ENCODE measurements at places on chromosomes 12 and 14. TPM values are rescaled to one million over a fixed set of nuclear protein-coding genes. Genes with fewer than 3 reads are reported as not detected.
A peak's percentile ranks its signal among the peaks of the same experiment; 100 is the strongest.

- H3K27ac ChIP-seq: no peak overlapping the region
- H3K4me3 ChIP-seq: no peak overlapping the region
- peaks cover 8% of the 10 kb centered on the region for H3K4me1 ChIP-seq
- H3K36me3 ChIP-seq: no peaks in the 10 kb centered on the region
- H3K27me3 ChIP-seq: no peaks in the 10 kb centered on the region
Measured at GRCh38 chr14:102829016-102829548, 51.8 kb downstream of the TRAF3 start.

- H3K36me3 ChIP-seq: no peaks in the 10 kb centered on the region
- H3K4me1 ChIP-seq: no peaks in the 10 kb centered on the region
- no peak for DNase-seq
- no peaks in the 10 kb centered on the region for H3K27me3 ChIP-seq
Measured at GRCh38 chr12:114901316-114901715, 217.3 kb upstream of the TBX3 start.

- H3K36me3 ChIP-seq: peaks cover 20% of the 10 kb centered on the region
- H3K27ac ChIP-seq: no peak overlapping the region
- H3K4me3 ChIP-seq: no peak overlapping the region
- no peaks in the 10 kb centered on the region for H3K27me3 ChIP-seq
Measured at GRCh38 chr14:75016815-75017214, 14.1 kb downstream of the EIF2B2 start.

GRCh38 chr14:58166005-58166983 is 14.3 kb upstream of the ARMH4 start:
- H3K4me1 ChIP-seq: no peaks in the 10 kb centered on the region
- no peaks in the 10 kb centered on the region for H3K27me3 ChIP-seq

- H3K4me3 ChIP-seq: no peak overlapping the region
- DNase-seq: no peak
- no peaks in the 10 kb centered on the region for H3K27me3 ChIP-seq
- no peaks in the 10 kb centered on the region for H3K4me1 ChIP-seq
- H3K27ac ChIP-seq: no peak overlapping the region
- H3K36me3 ChIP-seq: no peaks in the 10 kb centered on the region
Measured at GRCh38 chr14:32345311-32345791, 16.3 kb downstream of the AKAP6 start.

DNA sequence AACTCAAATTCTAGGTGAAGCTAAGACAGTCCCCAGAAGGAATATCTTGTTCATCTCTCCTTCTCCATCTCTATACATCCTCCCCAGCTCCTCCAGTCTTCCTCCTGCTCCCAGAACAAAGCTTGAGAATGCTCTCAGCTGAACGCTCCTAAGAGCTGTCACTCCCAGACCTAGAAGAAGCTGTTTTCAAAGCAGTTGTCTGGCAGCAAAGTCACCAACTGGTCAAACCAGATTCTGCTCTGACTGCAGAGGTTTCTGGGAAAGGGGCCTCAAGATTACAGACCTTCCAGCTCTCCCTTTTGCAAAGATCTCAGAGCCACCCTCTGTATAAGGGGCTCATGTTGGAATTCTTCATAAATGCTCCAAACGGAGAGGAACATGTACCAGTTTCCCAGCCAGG is 9.6 kb upstream of the HSPB8 start:
- no peak overlapping the region for H3K27ac ChIP-seq
- DNase-seq: no peak
- peaks cover 29% of the 10 kb centered on the region for H3K27me3 ChIP-seq
- H3K4me3 ChIP-seq: no peak overlapping the region
- H3K36me3 ChIP-seq: no peaks in the 10 kb centered on the region
- H3K4me1 ChIP-seq: no peaks in the 10 kb centered on the region

GRCh38 chr12:15530361-15530760 is 208.1 kb downstream of the PTPRO start:
- H3K27me3 ChIP-seq: no peaks in the 10 kb centered on the region
- DNase-seq: no peak
- no peak overlapping the region for H3K4me3 ChIP-seq
- no peaks in the 10 kb centered on the region for H3K4me1 ChIP-seq

DNA sequence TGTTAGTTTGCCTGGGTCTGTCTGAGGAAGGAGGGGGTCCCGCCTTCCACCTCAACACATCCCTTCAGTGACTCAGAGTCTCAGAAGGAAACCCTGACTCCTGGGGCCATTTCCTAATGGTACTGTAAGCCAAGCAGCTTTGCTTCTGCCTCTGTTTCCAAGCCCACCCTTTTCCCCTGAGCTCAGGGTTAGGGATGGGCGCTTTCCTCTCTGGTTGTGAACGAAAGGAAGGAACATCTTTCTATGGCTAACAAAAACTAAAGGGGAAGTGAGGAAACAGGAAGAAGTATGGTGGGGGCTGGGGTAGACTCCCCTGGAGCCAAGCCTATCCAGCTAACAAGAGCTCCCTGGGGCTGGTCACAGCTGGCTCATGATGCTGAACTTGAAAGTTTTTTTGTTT is 11.6 kb upstream of the UNC119B start:
- DNase-seq: no peak
- H3K36me3 ChIP-seq: peaks cover 17% of the 10 kb centered on the region
- no peaks in the 10 kb centered on the region for H3K27me3 ChIP-seq
- no peaks in the 10 kb centered on the region for H3K4me1 ChIP-seq
- no peak overlapping the region for H3K4me3 ChIP-seq

- H3K36me3 ChIP-seq: no peaks in the 10 kb centered on the region
- no peak overlapping the region for H3K4me3 ChIP-seq
- no peak overlapping the region for H3K27ac ChIP-seq
- no peaks in the 10 kb centered on the region for H3K4me1 ChIP-seq
Measured at GRCh38 chr12:91918431-91918830, 227.2 kb downstream of the BTG1 start.

DNA sequence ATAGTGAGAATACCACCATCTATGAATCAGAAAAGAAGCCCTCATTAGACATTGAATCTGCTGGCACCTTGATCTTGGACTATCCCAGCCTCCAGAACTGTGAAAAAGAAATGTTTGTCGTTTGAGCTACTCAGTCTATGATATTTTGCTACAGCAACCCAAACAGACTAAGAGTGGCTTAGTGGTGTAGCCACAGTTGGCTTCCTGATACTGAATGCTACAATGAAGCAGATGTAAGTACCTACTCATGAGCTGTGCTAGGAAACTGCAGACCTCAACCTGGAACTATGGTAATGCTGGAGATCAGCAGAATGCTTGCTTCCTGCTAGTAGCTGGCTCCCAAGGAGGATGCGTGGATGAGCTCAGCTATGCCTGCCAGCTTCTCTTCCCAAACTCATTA is 268.6 kb upstream of the CRY1 start:
- H3K4me3 ChIP-seq: no peak overlapping the region
- H3K27ac ChIP-seq: no peak overlapping the region
- no peaks in the 10 kb centered on the region for H3K36me3 ChIP-seq
- H3K4me1 ChIP-seq: no peaks in the 10 kb centered on the region
- DNase-seq: no peak

DNA sequence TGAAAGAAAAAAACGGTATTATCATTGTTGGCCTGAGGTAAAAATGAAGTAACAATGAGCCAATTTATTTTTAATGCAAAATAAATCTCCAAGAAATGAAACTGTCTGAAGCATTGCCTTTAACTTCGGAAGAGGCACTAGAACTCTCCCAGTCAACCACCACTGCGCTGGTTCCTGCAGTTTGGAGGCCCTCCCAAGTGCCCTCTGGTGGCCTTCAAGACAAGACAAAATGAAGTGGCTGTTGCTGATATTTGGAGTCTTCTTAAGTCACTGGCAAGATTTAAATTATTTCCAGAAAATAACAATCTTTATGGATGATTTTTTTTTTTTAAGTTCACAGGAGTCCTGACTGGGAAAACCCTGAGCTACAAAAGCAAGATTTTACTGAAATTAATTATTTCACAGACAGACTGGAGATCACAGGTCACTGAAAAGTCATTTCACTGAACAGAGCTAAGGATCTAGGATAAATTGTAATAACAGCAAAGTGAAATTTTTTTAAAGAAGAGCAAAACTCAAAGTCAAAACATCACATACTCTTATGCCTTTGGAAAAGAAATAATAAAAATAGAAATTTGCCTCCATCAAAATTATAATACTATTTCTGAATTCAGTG is 58.2 kb downstream of the DICER1 start:
- no peak overlapping the region for H3K4me3 ChIP-seq
- H3K27me3 ChIP-seq: no peaks in the 10 kb centered on the region
- H3K36me3 ChIP-seq: peaks cover 7% of the 10 kb centered on the region
- no peaks in the 10 kb centered on the region for H3K4me1 ChIP-seq
- DNase-seq: peak; percentile 22

DNA sequence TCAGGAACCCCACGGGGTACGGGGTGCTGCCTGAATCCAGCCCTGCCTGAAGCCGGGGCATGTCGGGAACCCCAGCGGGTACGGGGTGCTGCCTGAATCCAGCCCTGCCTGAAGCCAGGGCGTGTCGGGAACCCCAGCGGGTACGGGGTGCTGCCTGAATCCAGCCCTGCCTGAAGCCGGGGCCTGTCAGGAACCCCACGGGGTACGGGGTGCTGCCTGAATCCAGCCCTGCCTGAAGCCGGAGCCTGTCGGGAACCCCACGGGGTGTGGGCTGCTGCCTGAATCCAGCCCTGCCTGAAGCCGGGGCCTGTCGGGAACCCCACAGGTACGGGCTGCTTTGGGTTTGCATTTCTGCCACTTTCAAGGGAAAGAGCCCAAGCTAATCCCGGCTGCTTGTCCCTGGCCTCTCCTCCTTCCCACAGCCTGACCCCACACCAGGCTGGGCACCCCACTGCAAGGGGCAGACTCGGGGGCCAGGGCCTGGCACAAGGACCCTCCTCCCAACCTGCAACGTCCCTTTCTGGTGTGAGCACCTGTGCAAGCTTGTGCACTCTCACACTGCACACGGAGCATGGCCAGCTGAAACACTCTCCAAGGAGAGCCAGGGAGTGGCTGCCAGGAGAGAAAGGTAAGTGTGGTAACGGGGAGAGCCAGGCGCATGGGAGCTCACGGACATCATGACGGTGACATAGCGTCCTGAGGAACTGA is 5.6 kb upstream of the FBRSL1 start:
- DNase-seq: no peak
- no peaks in the 10 kb centered on the region for H3K27me3 ChIP-seq
- H3K4me3 ChIP-seq: no peak overlapping the region

Gene SMIM41
- not detected for total RNA-seq

Gene RTL1
- not detected for total RNA-seq

Gene SYCP3
- total RNA-seq: not detected
